ENCODE measurements at places on chromosomes 12 and 14.

- no peak for ATAC-seq
Measured at GRCh38 chr12:13561923-13562322, 365.4 kb downstream of the EMP1 start.

- no peak for ATAC-seq
Measured at GRCh38 chr12:105978686-105979085, 160.1 kb downstream of the NUAK1 start.

DNA sequence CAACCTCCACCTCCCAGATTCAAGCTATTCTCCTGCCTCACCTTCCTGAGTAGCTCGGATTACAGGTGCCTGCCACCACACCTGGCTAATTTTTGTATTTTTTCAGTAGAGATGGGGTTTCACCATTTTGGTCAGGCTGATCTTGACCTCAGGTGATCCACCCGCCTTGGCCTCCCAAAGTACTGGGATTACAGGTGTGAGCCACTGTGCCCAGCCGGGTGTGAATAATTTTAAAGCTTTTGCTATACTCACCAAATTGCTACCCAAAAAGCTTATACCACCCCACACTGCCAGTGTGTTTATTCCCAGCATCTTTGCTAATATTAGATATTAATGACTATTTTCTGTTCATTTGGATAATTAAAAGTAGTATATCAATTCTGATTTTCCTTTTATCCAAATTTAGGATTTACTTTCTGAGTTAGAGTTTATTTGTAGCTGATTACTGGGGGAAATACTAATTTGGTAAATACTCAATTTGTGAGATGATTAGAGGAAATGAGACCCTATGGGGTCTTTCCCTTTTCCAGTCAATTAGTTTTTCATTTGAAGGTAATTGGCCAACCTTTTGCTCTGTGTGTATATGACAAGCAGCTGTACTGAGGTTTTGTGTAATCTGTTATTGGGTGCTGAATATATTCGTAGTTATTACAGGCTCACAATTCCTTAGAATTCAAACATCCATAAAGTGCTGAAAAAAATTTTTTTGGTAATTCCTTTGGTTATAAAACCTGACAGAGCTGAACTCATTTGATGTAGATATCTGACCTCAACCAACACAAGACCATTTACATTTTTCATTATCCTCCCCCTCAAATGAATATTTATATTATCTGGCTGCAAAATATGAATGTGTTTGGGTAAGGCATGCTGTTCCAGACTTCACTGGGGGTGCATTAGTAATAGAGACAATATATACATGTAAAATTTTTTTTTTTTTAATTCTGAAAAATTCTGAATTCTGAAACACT is 73.6 kb downstream of the ANO6 start:
- ATAC-seq = no peak

DNA sequence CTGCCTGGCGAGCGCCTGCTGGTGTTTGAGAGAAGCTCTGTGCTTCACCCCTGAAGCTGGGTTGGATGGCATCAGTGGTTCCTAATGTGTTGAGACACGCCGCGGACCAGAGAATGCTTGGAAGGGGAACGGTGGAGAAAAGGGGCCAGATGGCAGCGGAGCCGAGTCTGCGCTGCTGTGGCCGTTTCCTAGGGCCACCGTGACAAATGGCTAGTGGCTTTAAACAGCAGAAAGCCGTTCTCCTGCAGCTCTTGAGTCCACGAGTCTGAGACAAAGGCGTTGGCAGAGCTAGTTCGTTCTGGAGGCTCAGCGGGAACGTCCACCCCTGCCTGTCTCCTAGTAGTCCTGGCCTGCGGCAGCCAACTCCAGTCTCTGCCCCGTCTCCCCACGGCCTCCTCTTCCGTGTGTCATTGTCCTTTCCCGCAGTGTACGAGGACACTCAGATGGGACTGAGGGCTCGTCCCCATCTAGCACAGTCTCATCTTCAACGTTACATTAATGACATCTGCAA is 103.6 kb downstream of the ADGRD1 start:
- no peak for ATAC-seq

- ATAC-seq = no peak
Measured at GRCh38 chr12:31017535-31017934, 56.1 kb upstream of the DDX11 start.

- peak; percentile 77 for ATAC-seq
Measured at GRCh38 chr14:64549791-64550620, at the start of gene PPP1R36. PPP1R36 (plus strand) TSS chr14:64549961; CDS start chr14:64549998, 37 bp downstream.

DNA sequence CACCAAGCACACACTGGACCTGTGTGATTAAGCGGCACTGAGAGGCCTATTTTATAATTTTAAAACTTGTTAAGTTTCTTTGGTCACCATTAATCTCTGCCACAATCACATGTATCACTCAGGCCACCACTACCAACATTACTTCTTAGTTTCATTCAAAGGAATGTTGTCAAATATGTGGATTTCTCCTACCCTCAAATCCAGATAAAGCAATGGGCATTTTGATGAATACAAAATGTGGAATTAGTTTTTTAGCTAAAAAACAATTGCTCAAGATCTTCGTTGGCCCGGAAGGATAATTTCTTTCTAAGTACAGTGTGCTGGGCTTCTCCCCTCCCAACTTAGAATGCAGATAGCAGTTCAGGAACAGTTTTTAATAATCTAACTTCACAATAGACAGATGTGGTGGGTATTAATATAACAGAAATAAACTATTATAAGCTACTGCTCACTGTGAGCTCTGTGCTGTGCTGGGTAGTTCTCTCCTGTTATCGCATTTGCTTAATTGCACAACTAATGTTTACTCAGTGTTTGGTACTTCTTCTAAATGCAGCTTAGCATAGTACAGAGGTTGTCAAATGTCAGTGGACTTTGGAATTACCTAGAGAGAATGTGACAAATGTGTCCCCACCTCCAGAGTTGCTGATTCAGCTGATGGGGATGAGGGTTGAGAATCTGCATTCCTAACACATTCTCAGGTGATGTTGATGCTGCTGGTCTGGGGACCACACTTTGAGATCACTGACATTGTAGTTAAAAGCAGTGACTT is 266.7 kb upstream of the AMIGO2 start:
- ATAC-seq = no peak

- no peak for ATAC-seq
Measured at GRCh38 chr12:32273063-32273522, 126.3 kb upstream of the FGD4 start.

DNA sequence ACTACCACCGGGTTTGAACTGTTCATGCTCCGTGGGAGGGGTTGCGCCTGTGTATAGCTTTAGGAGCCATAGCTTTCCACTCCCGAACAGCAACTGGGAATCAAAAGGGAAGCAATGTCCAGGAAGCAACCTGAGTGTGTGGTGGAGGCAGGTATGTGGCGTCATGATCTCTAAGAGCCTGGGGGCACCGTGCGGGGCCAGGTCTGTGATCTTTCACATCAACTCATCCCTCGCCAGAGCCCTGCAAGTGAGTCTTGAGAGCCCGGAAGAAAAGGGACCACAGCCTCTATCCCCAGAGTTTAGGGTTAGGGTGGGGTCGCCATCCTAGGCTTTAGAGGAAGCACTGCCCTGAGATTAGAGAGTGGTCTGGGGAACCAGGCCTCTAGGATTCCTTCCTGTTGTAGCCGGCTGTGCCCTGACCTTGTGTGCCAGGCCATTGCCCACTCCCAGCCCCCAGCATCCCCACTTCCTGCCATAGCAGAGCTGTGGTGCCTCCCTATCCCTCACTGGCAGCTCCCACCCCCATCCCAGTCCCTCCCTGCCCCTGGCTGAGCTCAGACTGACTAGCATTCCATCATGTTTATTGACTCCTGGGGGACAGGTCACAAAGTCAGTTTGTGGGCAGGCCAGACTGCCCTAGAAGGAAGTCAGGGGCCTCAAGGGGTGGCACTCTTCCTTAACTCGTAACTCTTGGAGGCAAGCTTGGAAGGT is 745 bp upstream of the ADCY4 start:
- ATAC-seq = no peak

DNA sequence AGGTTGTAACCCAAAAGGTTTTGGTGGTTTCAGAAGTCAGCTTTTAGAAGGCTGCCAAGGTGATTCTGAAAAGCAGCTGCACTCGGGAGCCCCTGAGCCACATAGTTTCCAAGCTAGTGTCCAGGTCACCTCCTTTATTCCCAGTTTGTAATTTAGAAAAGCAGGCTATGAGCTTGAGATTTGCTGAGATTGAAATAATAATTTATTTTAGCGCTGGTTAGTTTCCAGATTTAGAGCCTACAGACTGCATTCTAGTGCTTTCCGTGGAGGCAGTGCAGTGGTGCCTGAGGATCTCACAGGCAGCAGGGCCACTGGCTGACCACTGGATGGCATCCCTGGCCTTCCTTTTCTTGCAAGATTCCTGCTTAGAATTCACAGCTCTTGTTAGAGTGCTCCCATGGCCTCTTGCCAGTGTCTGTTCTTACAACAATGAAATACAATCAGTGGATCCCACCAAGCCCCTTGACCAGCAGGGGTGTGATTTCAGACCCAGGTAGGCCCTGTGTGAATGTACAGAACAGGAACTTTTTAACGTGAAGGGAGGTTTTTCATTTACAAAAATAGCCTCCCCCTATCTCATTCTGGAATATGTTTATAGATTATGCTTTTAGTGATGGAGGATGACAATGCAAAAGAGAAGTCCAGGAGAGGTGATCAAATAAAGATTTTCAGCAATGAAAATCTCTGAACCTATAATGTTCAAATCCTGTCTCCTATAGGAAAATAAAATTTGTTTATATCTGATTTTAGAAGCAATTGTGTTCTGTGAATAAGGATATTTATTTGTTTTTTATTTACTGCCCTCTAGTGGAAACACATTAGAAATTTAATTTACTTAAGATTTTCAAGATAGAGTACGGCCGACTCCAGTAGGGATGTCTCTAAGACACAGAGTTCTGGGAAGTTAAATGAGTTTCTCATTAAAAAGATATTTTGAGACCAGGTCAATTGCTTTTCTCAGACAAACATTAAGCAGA is 362.1 kb upstream of the STXBP6 start:
- no peak for ATAC-seq

GRCh38 chr12:98513379-98514322 is 1.7 kb upstream of the TMPO start:
- no peak for ATAC-seq

DNA sequence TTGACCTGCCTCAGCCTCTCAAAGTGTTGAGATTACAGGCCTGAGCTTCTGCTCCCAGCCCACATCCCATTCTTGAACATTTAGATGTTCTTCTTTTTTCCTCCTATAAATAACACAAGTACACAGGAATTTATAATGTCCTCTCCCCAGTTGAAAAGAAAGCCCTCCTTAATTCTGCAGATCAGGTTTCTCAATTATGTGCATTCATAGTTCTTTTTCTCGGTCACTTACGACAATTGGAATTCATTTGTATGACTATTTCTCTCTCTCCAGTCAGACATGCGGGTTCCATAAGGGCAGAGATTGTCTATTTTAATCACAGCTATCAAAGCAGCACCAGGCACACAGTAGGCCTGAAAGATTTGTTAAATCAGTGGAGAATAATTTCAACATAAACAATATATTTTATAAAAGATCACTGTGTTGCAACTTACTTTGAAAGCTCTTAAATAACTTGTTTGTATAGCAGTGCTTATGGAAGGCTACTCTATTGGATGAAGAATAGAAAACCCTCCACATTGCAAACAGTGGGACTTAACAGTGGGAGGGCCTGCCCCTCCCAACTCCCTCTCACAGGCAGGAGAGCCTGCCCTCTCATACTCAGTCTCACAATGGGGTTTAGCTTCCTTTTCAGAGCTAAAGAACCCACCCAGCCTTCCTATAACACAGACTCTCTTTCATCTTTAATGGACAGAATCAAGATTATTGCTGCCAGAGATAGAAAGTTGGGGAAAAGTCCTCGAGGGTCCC is 84.1 kb upstream of the TRAF3 start:
- ATAC-seq = no peak

GRCh38 chr14:74619672-74620131 is 7.7 kb upstream of the LTBP2 start:
- ATAC-seq = peak; percentile 93

- ATAC-seq = peak; percentile 25
Measured at GRCh38 chr12:95700316-95700785, 90.2 kb downstream of the NTN4 start.

DNA sequence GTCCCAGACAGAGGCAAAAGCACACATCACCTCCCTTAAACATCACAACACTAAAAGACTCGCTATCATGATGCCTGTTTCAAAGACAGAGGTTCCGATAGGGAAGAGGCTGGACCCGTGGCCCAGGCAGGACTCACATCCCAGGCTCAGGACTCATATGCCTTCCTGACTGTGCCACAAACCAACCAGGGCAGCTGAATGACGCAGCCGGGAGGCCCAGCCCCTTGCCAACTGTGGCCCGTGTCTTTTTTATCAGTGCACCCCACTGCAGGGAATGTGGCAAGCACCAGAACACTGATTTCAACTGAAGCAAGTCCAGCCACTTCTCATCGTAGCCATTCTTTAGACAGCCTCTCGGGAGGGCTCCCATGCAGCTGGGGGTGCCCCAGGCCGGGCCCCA is 132.3 kb downstream of the KSR2 start:
- ATAC-seq = no peak

DNA sequence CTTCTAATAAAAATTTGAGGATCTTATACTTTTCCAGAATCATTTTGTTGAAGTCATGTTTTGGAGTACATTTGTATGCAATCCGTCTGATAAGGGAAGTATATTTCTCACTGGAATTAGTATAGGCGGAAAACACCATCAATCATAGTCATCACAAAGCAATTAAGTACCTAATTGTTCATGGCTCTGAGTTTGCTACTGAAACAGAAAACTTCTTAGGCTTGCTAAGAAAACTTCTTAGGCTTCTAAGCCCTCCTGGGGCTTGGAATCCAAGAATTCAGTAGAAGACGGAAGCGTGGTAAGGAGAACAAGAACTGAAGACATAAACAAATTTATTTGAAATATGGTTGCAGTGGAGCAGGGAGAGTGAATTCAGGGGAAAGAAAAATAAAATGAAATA is 636.3 kb downstream of the DIO2 start:
- no peak for ATAC-seq

- no peak for ATAC-seq
Measured at GRCh38 chr12:9615420-9616136, 7.9 kb upstream of the KLRB1 start.

GRCh38 chr12:21608196-21608595 is 3.5 kb upstream of the GYS2 start:
- no peak for ATAC-seq

DNA sequence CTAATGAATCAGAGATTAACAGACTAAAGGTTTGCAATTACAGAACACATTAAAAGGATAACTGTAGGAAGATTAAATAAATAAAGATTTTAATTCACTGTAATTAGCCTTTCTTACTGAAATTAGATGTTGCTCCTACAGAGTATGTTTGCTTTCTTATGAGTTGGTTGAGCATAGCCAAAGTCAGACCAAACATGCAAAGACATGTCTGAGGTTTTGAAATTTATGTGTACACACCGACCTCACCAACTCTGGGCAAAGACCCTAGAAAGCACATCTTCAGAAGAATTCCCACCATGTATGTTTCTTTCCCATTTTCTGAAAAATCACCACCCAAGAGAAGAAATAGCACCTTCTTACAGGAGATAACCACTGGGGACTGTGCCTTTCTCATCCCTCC is 159.2 kb downstream of the PAX9 start:
- ATAC-seq = no peak

- ATAC-seq = no peak
Measured at GRCh38 chr14:55684956-55685584, 105.1 kb downstream of the KTN1 start.

GRCh38 chr12:19967431-19967830 is 400.9 kb upstream of the PDE3A start:
- ATAC-seq = peak; percentile 90

- ATAC-seq = no peak
Measured at GRCh38 chr12:84976133-84976532, 59.9 kb downstream of the TSPAN19 start.

- ATAC-seq = no peak
Measured at GRCh38 chr12:131867471-131867870, 27.0 kb upstream of the ULK1 start.
